ENCODE measurements at places on chromosomes 1 and 21.

GRCh38 chr1:66733348-66734017 is 18.8 kb upstream of the DYNLT5 start:
- no peak for DNase-seq

- no peak for DNase-seq
These were observed 104.2 kb upstream of the BARHL2 start for GRCh38 chr1:90821152-90821787.

DNA sequence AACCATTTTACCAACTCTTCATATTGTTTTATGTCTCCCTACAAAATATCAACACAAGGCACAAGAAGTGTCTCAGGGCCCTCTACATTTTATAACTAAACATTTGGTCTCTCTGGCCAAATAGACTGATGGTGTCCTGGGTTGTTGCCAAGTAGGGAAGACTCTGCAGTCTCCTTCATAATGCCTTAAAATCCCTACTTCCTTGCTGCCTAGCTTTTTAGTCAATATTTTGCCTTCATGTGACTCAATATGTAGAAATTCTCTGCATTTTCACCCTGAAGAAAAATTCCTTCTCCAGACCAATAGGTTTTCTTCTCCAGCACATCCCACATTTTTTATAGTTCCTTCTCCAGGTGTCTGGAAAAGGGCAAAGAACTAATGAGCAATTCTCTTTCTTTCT is 72.6 kb upstream of the IPO9 start:
- DNase-seq = no peak

GRCh38 chr1:44237721-44238457 is 24.6 kb downstream of the DMAP1 start:
- no peak for DNase-seq

GRCh38 chr1:227092069-227092468 is 152.0 kb downstream of the COQ8A start:
- DNase-seq = no peak

GRCh38 chr1:42735477-42736105 is 4.4 kb downstream of the CLDN19 start:
- DNase-seq = no peak

DNA sequence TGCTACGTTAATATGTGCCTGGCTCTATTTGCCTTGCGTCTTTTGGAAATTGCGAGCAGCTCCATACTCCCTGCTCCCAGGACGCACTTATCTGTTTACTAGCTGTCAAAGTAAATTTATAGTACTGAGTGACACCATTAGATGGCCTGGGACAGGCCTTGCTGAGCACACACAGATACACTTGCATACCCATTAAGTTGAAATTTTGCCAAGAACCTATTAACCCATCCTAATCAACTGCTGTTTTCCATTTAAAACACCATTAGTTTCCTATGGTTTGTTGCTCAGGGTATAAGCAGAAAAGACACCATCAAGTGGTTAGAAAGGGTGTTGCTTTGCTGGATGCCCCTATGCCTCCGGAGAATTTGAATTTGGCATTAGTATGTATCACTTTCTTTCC is 187.3 kb downstream of the SLC44A5 start:
- DNase-seq = no peak

- no peak for DNase-seq
These were observed 423.7 kb downstream of the MRPL39 start for GRCh38 chr21:25183577-25183976.

DNA sequence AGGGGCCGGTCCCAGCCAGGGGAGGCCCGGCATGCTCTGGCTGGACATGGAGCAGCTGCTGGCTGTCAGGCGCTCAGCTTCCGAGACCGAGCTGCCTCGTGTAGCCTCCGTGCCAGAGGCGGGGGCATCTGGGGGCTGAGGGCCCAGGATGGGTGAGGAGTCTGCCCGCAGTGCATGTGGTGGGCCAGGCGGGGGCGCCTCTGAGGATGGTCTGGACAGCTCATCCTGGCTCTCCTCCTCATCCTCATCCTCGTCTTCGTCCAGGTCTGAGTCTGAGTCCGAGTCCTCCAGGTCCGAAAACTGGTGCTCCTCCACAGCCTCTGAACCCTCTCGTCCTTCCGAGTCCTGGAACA is 28.9 kb upstream of the EDN2 start:
- DNase-seq = no peak

- DNase-seq = no peak
These were observed 19.9 kb upstream of the EVI5 start for GRCh38 chr1:92804721-92805201.
